ENCODE measurements at places on chromosomes 11 and 22.

- no peak for DNase-seq
Measured at GRCh38 chr11:2530855-2531200, 86.0 kb downstream of the KCNQ1 start.

GRCh38 chr22:31474743-31475142 lies 14.9 kb downstream of the EIF4ENIF1 start:
- DNase-seq = no peak

- DNase-seq = peak; percentile 56
Measured at GRCh38 chr11:121249039-121249663, 43.4 kb upstream of the SC5D start.

DNA sequence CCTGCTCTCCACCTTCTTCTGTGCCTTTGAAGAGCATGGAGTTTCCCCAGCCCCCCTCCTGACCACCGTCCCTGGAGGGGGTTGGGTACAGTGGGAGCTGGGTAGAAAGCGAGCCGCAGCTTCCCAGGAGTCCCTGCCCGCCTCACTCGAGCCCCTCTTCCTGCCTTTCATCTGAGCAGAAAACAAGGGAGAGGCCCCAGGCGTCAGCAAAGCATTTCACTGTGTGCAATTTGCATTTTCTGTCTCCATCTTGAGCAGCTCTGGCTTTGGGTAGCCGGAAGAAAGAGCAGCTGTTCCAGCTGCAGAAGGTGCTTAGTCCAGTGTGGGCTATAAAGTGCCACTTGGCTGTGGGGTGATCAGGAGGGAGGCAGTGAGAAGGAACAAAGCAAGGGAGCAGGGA lies 229.7 kb downstream of the CEP164 start:
- DNase-seq = no peak

- no peak for DNase-seq
Measured at GRCh38 chr11:85869781-85870180, 14.6 kb downstream of the CCDC83 start.

GRCh38 chr22:38788021-38788816 lies 5.7 kb downstream of the DNAL4 start:
- DNase-seq = peak; percentile 73

GRCh38 chr11:70456921-70457532 lies 58.7 kb downstream of the CTTN start:
- DNase-seq = peak; percentile 41

DNA sequence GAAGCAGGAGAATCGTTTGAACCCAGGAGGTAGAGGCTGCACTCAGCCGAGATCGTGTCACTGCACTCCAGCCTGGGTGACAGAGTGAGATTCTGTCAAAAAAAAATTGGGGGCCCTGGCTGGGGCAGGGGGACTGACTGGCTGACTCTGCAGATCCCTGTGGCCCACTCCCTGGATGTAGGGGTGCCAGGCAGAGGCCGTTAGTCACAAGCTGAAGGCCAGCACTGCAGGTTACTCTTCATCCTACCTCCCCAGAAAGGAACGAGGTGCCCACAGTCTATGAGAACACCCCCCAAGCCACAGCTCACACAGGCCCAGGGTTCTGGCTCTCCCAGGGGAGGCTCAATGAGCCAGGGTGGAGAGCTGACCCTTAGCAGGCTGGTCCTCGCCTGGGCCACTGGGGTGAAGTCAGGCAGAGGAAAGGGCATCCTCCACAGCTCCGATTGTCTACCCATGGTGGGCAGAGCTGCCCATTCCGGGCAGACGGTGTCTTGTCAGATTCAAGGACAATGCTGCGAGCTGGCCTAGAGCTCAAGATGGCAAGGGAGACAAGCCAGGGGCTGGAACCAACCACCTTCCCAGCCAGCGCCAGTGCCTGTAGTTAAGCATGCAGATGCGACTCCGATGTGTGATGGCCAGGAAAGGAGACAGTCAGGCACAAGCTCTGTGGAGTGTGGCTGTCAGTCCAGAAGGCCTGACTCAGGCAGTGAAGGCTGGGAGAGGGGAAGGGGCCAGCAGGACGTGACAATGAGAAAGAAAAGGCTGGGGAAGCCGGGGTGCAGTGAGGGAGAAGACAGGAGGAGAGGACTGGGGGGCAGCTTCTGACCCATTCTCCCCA lies 12.4 kb downstream of the C11orf24 start:
- no peak for DNase-seq

GRCh38 chr11:79253280-79253679 lies 187.6 kb downstream of the TENM4 start:
- DNase-seq = no peak

GRCh38 chr11:763073-763463 lies 14.2 kb downstream of the GATD1 start:
- no peak for DNase-seq

- DNase-seq = no peak
Measured at GRCh38 chr11:7348432-7349304, 97.0 kb downstream of the SYT9 start.

DNA sequence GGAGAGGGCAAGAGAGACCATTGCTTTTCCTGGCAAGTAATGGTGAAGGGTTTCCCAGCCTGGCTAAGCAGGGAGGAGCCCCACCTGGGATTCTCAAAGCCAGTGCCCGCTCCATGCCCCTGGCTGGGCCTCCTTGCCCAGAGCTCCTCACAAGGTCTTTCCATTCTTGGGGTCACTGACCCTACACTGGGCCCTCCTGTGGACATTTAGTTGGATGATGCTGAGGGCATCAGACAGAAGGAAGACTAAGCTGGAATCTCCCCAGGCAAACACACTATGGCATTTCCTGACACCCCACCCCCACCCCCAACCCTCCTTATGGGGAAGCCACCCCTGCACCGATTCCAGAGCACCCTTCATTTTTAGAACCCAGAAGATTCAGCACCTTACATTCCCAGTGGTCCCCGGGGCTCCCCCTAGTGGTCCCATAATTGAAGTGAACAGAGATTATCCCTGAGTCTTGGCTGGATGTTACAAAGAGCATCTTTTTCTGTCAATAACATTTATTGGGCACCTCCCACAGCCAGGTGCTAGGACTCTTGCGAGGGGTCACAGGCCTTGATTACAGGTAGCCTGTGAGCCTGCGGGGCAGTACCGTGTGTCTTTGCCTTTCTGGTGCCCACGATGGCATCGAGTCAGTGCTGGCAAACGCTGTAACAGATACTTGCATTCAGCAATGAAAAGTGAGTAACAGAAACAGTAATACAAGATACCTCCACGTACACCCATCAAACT lies 548.5 kb downstream of the BUD13 start:
- peak; percentile 38 for DNase-seq

- DNase-seq = no peak
Measured at GRCh38 chr11:70367071-70367470, 31.3 kb upstream of the CTTN start.

- DNase-seq = peak; percentile 71
Measured at GRCh38 chr11:80167766-80168165, 726.9 kb upstream of the TENM4 start.

DNA sequence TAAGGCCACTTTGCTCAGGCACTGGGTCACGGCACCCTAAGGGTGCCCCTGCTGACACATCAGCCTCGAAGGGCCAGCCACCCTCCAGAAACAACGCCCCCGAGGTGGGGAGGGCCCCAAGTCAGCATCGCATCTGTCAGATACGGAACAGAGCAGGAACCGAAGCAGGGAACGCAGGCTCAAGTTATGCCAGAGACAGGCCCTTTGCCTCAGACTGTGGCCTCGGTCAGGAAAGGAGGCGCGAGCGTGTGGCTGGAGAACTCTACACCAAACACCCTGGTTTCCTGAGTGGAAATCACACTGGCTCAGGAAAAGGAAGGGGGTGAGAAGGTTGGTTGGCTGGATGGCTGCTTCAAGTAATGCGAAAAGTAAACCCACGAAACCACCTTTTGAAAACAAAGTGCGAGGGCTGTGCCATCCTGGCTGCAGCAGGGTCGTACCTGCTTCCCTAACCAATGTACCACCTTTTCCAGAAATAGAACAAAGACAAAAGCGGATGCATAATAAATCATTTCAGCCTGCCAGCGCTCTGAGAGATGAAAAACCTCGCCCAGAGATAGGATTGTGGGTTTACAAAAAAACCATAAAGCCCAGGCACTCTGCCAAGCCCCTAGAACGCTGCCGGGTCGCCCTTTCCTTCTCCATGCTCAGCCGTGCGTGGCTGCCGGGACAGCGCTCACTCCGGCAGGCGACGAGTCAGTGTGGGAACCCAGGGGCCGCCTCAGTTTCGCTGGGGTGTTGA lies 38.6 kb downstream of the TRMU start:
- DNase-seq = peak; percentile 87

DNA sequence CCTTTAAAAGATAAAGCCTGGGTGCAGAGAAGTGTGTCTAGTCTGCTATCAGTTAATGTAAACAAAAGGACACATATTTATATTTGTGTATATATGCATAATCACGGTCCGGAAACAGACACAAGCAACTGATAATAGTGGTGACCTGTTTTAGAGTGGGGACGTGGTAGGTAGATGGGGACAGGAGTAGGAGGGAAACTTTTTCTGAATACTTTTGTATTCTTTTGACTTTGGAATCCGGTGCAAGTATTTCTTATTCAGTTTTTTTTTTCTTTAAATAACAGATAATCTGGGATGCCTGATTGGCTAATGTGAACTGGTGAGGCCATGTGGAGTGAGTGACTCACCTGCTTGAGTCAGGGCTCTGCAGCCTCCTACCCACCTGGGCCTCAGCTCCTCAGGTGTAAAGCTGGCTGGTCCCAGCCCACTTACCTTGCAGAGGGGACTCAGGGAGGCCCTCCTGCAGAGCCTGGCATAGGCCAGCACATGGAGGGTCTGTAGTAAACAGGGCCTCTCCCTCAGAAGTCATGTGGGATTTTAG lies 15.3 kb downstream of the MICAL2 start:
- DNase-seq = peak; percentile 71

DNA sequence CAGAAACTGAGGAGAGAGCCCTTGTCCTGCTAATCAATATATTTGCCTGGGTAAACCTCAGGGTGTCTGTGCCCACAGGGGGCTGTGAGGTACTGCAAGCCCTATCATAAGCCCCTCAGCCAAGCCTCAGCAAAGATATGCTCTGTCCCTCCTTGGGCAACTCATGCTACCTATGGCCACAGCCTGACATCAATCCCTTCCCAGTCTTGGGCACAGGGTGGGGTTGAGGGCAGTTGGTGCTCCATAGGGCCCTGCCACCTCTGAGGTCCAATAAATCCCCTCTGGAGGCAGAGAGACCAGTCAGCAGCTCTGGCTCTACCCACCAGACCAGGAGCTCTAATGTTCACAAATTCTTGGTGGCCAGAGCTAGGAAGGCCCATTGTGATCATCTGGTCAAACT lies 23.8 kb downstream of the TPBGL start:
- DNase-seq = no peak

DNA sequence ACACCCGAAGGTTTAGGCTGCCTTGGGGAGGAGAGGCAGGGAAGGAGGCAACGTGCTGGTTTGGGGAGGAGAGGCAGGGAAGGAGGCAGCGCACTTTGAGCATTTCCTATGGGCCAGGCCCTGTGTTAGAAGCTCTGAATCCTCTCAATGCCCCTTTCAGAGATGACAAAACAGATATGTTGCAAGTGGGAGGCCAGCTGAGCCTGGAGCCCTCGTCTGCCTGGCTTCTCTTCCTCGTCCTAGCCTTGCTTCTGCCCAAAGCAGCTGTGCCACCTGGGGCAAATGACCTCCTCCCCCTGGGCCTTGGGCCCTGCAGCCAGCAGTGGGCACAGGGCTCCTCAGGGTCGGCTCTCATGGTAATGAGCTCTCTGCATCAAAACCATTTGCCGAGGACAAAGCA lies 15.3 kb upstream of the LRRC32 start:
- DNase-seq = no peak

DNA sequence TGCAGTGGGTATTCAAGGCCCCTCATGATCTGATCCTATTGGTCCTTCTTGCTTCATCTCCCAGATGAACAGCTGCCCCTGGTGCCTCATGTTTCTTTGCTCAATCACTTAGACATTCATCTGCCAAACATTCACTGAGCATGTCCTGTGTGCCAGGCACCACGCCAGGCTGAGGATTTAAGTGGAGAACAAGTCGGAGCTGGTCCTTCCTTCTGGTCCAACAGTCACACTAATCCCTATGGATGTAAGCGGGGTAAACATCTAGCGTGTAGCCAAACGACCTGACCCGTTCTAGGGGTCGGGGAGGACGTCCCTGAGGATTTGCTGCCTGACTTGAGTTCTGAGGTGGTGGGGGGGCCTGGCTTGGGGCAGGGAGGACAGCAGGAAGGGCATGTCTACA lies 21.9 kb downstream of the ZMAT5 start:
- no peak for DNase-seq

- no peak for DNase-seq
Measured at GRCh38 chr11:18956630-18957029, 17.4 kb upstream of the MRGPRX1 start.

DNA sequence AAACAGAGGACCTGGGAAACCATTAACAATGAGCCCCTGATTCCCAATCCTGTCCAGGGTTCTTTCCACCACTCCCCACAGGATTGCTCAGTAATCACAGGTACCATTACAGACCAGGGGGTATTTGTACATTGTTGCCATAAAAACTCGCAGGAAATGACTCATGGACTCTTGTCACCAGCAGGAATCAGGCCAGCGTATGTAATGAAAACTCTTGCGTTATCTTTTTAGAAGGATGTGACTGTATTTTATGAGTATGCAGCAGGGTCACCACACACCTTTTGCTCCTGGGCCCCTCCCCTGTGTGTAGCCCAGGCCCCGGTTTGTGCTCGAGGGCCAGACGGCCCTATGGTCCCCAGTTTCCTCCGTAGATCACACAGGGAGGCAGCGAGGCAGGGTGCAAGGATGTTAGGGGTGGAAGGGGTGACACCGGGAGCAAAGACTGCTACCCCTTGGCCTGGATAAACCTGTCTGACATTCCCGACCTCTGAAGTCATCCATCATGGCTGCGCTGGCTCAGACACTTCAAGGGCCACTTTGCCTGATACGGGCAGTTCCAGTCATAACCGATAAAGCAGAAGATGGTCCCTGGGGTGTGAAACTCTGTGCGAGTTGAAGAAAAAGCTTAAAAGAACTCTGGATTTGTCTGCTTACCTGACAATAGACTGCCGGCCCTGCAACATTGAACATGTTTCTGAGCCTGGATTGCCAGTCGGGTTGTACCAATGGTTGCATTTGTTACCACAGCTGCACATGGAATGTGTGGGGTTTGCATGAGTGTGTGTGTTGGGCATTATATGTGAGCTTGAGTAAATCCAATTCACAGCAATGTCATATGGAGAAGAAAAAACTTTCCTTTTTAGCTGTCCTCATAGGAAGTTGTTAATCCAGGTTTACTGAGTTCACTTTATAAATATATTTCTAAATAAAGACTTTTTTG lies 56.9 kb downstream of the MICAL2 start:
- DNase-seq = peak; percentile 98

DNA sequence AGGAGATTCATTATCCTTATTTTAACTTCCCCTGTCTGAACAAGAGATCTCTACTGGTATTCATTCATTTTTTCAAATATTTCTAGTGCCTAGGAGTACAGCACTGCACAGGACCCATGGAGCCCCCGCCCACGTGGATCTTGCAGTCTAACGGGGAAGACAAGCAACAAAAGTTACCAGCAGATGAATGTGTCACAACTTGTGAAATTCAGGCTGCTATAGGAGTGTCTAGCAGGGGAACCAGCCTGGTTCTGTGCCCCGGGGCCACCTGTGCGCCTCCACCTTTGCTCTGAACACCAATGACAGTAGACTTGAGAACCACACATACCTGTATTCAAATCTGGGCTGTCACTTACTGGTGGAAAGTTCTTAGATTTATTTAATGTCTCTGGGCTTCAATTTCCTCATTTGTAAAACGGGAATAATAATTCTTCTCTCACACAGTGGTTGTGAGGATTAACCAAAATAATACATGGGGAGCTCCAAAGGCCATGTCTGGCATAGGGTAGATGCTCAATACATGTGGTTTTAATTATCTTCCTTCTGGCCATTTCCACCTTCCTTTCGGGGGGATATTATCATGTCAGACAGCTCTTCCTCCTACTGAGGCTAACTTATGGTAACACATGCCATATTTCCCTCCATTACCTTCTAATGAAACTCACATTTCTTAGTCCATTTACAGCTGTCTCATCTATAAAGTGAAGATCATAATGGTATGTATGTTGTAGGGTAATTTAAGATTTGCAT lies 17.8 kb downstream of the POU2AF1 start:
- no peak for DNase-seq

Measured in kidney tubule cell (primary cell).